T1000 (cell line): ENCODE measurements at places on chromosomes 11 and 22.

DNA sequence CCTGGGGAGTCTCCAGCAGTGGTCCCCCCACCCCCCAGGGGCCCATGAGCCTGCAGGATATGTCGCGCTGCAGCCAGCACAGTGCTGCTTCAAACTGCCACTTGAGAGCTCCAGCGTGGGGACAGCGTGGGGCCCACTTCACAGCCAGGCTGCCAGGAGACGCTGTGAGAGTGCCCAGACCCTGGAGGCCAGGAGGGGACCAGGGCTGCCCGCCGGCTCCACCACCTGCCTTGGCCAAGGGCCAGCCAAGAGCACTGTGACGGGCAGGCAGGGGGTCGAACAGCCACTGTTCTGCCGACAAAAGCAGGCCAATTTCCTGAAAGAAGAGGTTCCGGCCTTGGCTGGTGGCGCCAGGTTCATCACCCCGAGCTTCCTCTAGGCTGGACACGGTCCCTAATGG is 60.2 kb downstream of the FLRT1 start:
- no peak for DNase-seq

GRCh38 chr11:126808296-126808695 is 192.3 kb downstream of the KIRREL3 start:
- DNase-seq, result no peak

DNA sequence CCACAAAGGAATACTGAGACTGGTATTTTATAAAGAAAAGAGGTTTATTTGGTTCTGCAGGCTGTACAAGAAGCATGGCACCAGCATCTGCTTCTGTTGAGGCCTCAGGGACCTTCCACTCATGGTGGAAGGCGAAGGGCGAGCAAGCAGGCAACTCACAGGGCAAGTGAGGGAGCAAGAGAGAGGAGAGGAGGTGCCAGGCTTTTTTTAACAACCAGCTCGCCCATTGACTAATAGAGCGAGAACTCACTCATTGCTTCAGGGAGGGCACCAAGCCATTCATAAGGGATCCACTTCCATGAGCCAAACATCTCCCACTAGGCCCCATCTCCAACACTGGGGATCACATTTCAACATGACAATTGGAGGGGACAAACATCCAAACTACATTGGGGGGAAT is 1.2 kb downstream of the PTS start:
- no peak for DNase-seq

- no peak for DNase-seq
Measured at GRCh38 chr11:96317985-96318384, 25.0 kb downstream of the MAML2 start.

GRCh38 chr11:125304876-125305275 is 140.3 kb downstream of the PKNOX2 start:
- DNase-seq, result no peak

- DNase-seq, result no peak
Measured at GRCh38 chr11:66700742-66701141, 23.1 kb upstream of the RBM4B start.

- no peak for DNase-seq
Measured at GRCh38 chr22:17086296-17086695, 1.5 kb downstream of the IL17RA start.

- no peak for DNase-seq
Measured at GRCh38 chr22:26822313-26822712, 164.9 kb downstream of the MIAT start.

GRCh38 chr22:24146791-24147353 is 34.4 kb upstream of the SUSD2 start:
- DNase-seq, result peak; percentile 32

GRCh38 chr11:134572741-134573675 is 161.0 kb upstream of the B3GAT1 start:
- DNase-seq, result no peak
